Ammon's horn (tissue), 1 donor: ENCODE measurements at places on chromosomes 6 and 20.
A peak's percentile ranks its signal among the peaks of the same experiment; 100 is the strongest.

- no peak for DNase-seq
Observed at GRCh38 chr6:36839749-36840431, 646 bp upstream of the CPNE5 start.

DNA sequence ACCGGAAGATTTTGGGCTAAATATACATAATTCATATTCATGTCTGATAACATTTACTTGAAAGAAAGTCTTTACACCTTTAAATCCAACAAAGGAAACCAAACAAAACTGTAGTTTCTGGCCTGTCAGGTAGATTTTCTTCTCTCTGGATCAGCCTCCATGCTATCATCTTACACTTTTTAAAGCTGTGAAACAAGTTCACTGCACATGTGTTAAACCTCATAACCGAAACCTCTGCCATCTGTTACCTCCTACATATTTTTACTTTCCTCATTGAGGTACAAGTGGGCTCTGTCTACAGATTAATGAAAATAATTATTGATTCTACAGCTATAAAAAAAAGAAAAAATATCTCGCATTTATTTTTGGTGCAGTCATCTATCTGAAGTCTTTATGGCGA lies 149.9 kb downstream of the RALGAPA2 start:
- no peak for DNase-seq

DNA sequence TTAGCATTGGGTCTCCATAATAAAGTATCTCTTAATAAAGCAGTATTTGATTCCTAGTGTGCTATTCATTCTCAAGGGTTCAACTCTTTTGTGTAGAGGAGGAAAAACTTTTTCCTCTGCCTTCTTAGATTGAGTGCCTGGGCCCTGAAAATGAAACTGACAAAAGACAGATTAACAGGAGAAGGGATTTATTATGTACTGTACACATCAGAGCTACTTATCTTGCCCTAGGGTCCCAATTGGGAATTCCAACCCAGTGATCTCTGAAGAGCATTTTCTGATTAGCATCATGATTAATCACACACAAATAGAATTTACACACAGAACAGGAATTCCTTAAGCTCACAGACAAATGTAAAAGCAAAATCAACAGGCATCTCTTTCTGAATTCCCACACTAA lies 128.9 kb downstream of the CD164 start:
- no peak for DNase-seq

DNA sequence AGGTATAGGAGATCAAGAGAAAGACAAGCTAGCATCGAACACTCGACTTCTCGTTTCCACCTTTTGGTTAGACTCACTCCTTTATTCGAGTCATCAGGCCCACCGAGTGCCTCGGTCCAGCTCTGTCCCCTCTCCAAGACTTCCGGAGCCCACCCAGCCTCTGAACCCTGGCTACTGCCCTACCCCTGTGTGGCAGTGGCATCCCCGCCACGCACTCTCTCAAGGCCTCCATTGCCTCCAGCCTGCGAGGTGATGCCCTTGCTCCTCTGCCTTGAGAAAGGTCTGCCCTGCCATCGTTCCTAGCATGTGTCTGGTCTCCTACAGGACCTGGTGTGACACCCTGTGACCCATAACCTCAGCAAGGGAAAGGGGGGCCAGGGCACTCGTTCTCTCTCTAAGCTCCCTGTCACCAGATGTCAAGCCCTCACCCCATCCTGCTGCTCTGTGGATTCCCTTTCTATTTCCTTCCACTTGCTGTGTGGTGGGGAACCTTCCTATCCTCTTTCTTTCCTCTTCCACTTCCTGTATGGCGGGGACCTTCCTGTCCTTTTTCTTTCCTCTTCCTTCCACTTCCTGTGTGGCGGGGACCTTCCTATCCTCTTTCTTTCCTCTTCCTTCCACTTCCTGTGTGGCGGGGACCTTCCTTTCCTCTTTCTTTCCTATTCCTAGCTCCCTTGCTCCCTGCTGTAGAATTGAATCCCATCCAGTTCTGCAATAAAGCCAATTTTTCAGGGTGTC lies 44.7 kb upstream of the QKI start:
- DNase-seq = no peak

GRCh38 chr6:167779129-167779992 lies 47.4 kb upstream of the AFDN start:
- DNase-seq = no peak

GRCh38 chr6:118968416-118968815 lies 33.5 kb upstream of the MCM9 start:
- DNase-seq = peak; percentile 28

DNA sequence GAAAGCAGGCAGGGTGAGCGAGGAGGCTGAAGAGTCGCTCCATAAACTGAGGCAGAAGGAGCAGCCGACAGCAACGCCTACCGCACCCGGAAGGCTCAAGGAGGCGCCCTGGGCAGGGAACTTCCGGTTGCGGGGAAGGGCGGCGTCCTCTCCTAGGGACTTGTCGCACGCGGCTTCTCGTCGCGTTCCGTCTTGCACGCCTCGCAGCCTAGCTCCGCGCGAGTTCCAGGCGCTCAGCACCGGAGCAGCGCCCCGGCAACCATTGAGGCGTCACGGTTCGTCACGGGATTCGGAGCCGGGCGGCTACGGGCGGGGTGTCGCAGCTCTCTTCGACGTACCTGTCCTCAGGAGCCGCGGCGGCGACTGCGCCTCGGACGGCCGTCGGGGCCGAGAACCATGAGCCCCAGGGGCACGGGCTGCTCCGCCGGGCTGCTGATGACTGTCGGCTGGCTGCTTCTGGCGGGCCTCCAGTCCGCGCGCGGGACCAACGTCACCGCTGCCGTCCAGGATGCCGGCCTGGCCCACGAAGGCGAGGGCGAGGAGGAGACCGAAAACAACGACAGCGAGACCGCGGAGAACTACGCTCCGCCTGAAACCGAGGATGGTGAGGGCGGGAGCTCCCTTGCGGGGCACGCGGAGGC lies at the start of gene SPACA1:
Gene SPACA1 (plus strand): TSS at position 332 of the 641 bp plus-strand sequence. CDS start 65 bp downstream, at position 397.
- DNase-seq = no peak

- no peak for DNase-seq
Observed at GRCh38 chr6:38364127-38364526, 275.6 kb downstream of the BTBD9 start.

DNA sequence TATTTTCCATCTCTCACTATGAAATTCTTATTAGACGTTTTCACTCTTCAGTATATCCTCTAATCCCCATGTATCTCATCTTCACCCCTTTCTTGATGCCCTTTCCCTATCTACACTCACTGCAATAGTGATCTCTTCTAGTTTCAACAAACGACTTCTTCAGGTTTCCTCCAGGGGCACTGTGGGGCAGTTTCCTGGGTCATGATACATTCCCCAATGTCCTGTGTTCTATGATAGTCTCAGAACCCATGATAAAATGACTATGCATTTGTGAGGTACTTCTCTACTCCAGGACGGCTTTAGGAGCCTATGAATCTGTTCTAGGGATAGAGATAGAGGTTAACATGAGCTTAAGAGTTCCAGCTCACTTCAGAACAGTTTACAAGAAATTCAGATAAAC lies 183.3 kb downstream of the FOXC1 start:
- DNase-seq = no peak

DNA sequence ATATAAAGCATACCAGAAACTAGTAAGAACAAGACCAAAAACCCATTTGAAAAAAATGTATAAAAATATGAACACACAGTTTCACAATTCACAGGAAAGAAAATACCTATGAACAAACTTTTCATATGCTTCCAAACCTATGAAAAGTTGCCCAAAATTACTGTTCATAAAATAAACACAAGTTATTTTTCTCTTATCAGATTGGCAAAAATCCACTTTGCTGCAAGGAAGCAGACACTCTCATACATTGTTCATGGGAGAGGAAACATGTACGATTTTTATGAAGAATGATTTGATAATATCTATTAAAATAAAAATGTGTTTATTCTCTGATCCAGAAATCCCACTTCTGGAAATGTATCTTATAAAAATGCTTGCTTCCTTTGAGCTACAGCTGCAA lies 40.0 kb upstream of the OCSTAMP start:
- no peak for DNase-seq

DNA sequence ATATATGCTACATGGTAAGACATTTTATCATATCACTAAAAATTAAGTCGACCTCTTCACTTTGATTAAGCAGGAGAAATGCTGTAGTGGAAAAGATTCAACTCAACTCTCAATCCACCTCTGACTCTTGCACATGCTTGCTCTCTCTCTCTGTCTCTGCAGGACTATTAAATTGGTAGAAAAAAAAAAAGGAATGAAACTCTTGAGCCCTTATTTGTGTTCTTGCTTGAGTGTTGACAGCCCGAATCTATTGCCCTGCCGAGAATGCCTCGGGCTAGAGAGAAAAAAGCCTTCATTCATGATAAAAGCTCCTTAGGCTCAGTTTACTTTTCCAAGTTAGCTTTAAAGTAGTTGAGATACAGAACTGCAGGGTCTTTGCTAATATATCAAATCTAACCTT lies 722.2 kb downstream of the PRKN start:
- DNase-seq = no peak

DNA sequence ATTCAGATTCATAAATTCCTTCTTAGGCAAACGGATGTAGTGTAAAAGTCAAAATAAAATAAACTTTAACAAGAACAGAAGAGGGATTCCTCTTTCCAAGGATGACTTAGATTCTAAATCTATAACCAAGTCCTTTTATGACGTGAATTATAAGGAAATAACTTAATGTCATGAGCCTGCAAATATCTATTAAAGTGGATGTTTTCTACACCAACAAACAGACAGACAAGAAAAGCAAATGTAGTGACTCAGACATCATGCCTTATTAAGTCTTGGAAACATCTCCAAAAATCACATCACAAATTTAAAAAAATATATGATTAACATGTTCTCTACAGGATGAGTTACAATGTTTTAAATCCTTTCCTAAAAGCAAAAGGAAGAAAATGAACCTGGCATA lies 397.1 kb downstream of the ESR1 start:
- DNase-seq = no peak

DNA sequence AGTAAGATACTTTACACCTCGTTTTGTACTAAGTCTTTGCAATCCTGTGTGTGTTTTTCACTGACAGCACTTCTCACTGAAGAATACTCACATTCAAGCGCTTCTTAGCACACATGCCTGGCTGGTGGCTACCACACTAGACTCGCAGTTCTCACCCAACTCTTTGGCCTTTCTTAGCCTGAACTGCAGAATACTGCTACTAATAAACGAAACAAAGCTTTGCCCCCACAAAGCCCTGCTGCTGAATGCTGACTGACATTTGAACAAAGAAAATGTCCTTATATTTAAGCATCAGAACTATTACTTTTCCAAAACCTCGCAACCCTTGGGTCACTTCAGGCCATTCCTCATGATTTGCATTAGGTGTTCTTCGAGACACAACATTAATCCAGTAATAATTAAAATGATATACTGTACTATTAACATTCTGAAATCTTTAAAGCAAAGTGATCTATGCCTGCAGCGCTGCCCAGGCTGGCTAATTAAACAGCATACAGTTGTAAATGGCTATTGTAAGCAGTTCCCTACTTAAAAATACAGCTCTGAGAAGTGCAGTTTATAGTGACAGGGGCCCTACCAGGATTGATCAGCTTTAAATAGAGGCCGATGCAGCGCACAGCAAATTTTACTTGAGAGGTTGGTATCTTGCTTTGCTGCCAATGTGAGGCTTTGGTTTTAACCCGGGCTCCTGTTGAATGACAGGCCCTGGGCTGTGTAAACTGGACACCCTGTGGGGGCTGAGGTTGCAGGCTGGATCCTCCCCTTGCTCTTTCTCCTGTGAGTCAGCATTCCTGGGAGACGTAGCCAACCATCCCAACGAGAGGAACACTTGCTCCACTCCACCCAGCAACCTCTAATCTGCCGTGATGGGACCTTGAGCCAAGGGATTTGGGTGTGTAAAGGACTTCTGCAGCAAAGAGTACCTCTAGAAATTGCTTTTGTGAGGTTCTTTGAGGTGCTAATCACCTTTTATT lies 899.0 kb downstream of the TFAP2A start:
- DNase-seq = no peak

DNA sequence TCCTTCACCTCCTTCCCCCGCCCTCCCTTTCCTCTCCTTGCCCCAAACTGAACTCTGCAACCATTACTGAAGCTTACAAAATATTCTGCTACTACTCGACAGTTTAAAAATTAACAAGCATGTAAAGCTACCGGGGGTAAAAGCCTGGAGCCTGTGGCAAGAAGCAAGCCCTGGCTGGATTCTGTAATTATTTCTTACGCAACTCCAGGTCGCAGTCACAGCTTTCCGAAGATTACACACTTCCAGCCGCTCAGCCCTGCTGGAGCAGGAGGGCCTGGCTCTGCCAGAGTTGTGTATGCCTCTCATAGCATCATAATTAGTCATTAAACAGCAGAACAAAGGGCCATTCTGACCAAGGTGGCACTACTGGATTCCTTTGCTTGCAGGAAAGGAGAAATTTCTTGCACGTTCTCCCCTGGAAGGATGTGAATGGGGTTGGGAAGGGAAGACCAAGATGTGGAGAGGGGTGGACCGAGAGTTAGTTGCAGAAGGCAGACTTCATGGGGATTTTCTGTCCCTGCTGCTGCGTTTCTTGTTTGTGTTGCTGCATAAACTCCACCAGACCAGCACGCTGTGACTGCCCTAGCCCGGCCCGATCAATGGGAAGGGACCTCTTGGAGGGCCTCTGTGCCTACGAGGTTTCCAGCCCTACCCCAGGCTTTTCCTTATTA lies 23.6 kb downstream of the FOXQ1 start:
- DNase-seq = no peak

- DNase-seq = no peak
Observed at GRCh38 chr6:16503241-16503775, 258.0 kb downstream of the ATXN1 start.

DNA sequence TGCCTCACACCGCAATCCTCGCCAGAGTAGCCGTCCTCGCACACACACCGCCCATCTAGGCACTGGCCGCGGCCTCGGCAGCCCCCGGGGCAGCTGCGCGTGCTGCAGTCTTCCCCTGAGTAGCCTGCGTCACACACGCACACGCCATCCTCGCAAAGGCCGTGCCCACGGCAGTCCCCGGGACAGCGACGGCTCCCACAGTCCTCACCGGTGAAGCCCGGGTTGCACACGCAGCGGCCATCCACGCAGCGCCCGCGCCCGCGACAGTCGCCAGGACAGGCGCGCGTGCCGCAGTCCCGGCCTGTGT lies 13.1 kb downstream of the TNXB start:
- no peak for DNase-seq

- no peak for DNase-seq
Observed at GRCh38 chr6:144660561-144661115, 375.5 kb downstream of the UTRN start.

GRCh38 chr6:72916298-72916697 lies 294.4 kb downstream of the KCNQ5 start:
- DNase-seq = no peak

GRCh38 chr6:130233330-130233729 lies 10.6 kb upstream of the SAMD3 start:
- no peak for DNase-seq

DNA sequence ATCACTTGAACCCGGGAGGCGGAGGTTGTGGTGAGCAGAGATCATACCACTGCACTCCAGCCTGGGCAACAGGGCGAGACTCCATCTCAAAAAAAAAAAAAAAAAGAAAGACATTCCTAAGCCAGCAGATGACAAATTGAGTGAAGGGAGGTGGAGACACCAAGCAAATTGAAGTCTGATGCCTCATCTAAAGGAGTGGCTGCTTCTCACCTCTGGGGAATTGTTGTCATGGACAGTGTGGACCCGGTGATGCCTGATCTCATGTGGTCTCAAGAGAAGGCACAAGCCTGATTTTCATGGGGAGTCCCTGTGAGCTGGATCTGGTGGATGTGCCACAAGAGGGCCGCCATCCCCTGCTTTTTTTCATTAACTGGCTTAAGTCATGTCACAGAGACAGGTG lies 272.0 kb downstream of the ZNF217 start:
- DNase-seq = no peak

- DNase-seq = no peak
Observed at GRCh38 chr20:48786951-48787705, 40.7 kb downstream of the PREX1 start.
